Midbrain (tissue), 1 donor: ENCODE measurements at places on chromosomes 11 and 22.

- DNase-seq: no peak
These were observed 404.2 kb downstream of the LUZP2 start for GRCh38 chr11:24900960-24901549.

- no peak for DNase-seq
These were observed 76.0 kb upstream of the SORL1 start for GRCh38 chr11:121376130-121376529.

DNA sequence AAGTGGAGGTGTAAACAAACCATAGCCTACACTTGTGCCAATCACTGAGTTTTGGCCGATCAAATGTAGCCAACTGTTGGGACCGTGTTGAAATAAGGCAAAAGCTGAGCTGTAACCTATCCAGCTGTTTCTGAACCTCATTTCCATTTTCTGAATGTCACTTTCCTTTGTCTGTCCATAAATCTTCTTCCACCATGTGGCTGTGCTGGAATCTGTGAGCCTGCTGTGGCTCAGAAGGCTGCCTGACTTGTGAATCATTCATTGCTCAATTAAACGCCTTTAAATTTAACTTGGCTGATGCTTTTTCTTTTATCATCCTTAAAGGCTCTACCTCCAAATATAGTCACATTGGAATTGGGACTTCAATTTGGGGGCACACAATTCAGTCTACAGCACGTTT lies 203.1 kb upstream of the MPPED2 start:
- DNase-seq: no peak

GRCh38 chr22:23753385-23753784 lies 840 bp downstream of the VPREB3 start:
- DNase-seq: no peak

DNA sequence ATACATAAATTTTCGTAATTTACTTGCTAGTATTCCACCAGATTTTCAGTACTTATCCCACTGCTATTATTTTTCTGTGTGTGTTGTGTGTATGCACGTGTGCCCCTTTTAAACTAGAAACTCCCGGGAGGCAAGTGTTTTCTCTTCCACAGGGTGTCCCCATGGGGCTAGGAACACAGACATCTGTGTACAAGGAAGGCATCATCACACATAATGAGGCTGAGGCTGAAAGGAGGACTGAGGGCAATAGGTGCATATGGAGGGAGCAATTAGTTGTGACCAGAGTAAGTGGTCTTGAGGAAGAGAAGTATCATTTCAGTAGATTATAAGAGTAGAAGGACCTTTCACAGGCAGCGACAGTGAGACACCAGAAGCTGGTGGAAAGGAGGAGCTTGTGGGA lies 2.1 kb upstream of the DPAGT1 start:
- no peak for DNase-seq

GRCh38 chr22:41620589-41621098 lies at the start of gene DESI1:
DESI1 (minus strand) TSS chr22:41621043; CDS start chr22:41620839, 204 bp downstream.
- no peak for DNase-seq

- DNase-seq: no peak
These were observed 10.1 kb downstream of the COA4 start for GRCh38 chr11:73866586-73866996.

DNA sequence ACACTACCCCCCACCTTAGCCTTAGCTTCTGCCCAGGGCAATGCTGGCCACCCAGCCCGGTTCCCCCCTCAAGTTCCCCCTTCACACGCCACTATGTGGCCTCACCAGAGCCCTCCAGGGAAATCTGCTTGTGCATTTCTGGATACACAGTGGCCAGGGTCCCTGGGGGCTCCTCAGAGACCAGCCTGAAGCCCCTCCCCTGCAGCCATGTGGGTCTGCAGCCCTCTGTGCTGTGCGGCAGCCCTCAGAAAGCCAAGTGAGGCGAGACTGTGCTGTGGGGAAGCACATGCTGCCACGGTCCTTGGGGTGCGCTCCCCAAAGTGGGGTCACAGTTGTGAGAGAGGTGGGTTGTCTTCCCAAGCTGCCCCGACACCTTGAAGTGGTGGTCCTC lies 2.1 kb upstream of the PLXNB2 start:
- no peak for DNase-seq

DNA sequence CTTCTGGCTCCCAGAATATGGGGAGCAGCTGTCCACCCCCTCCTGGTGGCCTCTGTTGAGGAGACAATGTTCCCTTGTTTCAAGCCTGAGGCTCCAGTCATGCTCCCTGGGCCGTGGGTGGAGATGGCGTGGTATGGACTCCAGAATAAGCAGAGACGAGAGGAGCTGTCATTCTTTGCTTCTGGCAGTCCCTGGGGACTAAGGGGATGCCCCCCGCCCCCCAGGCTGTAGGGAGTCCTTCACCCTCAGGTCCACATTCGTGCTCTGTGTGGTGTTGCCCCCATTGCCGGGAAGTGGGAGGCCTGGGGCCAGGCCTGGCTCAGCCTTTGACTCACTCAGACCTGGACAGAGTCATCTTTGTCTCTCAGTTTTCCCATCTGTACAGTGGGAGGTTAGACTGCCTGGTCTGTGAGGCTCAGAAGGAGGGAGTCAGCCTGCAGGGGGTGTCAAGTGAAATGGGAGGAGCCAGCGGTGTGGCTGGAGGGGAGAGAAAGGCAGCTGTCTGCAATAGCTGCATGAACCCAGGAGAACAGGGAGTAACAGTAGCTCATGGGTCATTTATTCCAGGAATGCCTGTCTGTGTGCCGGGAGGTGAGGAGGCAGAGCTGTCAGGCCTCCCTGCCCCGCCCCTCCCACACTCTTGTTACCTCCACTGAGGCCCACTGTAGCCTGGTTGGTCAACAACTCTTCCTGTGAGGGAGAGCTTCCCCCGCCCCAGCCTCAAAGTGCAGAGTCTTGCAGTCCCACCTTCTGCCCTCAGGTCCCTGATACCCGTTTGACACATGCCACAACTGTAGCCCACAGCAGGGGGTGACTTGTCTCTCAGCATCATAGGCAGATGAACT lies 6.3 kb downstream of the ARHGEF17 start:
- DNase-seq: peak; percentile 81

DNA sequence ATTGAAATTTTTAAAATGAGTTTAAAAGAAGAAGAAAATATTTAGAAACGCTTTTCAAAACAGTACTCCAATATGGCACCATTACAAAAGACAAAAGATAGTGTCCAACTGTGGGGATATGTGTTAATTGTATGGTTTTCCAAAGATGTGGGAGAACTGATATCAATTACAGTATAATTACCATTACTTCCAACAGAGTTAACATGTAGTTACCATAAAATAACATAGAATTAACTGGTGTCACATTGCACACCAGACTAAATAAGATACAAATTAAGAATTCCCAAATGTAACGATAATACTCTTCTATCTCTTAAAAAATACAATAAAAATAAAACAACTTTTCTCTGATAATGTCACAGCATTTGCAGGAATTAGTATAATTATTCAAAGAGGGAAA lies 329.5 kb downstream of the SOX6 start:
- no peak for DNase-seq

DNA sequence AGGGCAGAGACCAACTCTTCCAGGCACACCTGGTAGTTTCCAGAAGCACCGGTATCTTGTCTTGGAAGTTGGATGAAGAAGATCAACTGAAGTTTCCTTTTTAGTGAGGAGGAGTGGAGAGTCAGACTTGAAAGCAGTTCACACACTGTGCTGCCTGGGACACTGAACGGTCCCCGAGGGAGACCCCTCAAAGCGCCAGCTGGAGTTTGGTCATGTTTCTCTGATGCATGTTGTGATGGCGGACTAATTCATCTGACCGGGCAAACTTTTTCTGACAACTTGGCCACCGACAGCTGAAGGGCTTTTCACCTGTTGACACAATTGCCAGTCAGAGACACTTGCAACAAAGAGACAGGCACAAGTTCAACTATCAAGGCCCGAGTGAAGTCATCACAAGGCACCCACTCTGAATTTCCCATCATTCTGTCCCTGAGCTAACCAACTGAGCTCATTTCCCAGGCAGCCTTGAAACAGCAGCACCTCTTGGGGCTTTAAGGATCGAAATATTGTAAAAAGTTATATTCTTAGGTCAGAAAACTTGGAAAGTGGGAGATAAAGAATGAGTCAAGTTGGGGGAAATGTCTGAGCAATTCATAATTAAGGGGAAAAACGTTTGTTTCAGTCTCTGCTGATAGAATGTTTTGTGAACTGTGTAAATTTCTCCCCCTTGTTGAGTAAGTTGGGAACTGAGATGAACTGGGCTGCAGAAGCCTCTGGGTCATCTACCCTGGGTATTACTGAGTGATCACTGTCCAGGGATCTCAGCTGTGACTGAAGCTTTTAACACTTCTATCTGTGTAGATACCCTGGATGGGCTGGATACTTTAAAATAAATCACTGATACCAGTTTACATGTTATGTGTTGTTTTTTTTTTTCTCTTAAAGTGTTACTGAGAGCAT lies 46.2 kb downstream of the WT1 start:
- no peak for DNase-seq
